Activated CD4-positive, alpha-beta T cell treated with anti-CD3 and anti-CD28 coated beads, Interleukin-2, amount 50 U/mL, for 16 hours (primary cell): ENCODE measurements at places on chromosomes 4 and X.
A peak's percentile ranks its signal among the peaks of the same experiment; 100 is the strongest.

DNA sequence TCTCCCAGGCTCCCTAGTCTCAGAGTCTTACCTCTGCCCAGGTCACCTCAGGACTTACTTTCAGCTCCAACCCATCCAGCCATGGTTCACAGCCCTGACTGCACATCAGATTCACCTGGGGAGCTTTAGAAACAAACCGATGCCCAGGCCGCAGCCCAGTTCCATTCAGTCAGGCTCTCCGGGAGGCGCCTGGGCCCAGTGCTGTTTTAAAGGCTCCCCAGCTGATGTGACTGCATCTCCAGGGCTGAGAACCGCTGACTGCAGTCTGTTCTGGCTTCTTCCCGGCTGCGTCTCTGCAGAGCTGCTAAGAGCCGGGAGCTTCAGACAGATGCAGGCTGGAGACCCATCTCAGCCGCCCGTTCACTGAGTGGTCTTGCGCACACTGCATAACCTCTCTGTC, 44.4 kb upstream of the LGI2 start:
- DNase-seq: no peak

DNA sequence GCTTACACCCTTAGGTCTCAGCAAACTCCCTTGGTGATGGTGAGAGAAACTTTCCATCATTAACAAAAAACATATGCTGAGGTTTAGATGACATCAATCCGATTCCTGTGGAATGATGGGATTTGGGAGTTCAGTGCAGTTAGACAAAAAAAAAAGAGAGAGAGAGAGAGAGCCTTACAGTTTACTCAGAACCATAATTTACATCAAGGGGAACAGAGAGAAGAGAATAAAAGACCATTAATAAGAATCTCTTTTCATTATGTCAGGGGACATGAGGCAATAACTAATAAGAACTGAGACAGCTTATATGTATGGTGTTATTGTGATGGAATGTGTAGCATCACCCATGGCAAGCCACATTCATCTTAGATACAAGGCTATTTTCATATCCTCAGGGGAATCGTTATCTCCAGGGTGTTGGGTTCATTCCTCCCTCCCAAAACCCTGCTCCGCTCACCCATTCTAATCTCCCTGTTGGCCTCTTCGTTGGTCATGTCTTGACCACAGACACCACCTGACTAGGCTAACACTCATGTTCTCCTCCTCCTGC, 175.7 kb upstream of the MXRA5 start:
- no peak for DNase-seq

GRCh38 chr4:2321279-2322196, 59.6 kb upstream of the MXD4 start:
- DNase-seq: no peak

DNA sequence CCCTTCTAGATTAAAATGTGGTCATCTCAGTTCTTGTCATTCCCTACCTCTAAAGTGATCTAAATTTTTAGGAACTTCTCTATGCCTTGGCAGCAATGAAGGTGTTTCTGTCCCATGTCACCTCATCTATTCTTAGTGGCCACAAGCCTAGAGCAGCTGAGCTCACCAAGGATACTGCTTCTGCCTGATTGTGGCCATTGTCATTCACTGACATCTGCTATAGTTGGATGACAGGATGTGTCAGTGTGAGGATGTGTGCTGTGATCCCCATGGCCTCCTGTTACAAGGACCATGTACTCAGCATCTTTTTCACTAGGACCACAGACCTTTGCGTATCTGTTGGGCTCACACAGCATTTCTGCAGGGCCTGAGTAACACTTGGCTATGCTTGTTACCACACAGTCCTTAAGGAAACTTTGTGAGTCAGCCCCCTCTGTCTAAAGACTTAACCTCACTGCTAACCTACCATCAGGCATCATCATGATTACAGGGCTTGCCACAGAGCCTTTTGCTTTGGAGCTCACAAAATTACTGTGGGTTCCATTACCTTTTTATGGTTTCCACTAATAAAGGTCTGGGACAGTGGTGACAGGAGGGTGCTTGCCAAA, 421.0 kb downstream of the ADAM29 start:
- DNase-seq: no peak

DNA sequence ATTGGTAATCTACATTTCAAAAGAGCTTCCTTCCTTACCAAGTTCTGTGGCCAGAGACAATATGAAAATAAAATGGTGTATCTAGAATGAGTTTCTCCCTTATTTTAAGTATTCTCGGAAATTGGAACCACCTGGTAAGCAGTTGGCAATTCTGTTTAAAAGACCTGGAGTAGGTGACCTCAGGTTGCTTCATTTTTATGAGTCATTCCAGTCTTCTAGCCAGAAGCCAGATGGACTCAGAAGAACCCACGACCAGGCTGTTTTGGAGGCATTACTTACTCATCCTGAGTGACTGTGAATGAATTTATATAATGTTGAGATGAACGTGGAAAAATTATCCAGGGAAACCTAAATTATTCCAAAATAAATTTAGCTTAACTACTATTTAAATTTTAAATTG, 9.1 kb downstream of the BMPR1B start:
- no peak for DNase-seq

DNA sequence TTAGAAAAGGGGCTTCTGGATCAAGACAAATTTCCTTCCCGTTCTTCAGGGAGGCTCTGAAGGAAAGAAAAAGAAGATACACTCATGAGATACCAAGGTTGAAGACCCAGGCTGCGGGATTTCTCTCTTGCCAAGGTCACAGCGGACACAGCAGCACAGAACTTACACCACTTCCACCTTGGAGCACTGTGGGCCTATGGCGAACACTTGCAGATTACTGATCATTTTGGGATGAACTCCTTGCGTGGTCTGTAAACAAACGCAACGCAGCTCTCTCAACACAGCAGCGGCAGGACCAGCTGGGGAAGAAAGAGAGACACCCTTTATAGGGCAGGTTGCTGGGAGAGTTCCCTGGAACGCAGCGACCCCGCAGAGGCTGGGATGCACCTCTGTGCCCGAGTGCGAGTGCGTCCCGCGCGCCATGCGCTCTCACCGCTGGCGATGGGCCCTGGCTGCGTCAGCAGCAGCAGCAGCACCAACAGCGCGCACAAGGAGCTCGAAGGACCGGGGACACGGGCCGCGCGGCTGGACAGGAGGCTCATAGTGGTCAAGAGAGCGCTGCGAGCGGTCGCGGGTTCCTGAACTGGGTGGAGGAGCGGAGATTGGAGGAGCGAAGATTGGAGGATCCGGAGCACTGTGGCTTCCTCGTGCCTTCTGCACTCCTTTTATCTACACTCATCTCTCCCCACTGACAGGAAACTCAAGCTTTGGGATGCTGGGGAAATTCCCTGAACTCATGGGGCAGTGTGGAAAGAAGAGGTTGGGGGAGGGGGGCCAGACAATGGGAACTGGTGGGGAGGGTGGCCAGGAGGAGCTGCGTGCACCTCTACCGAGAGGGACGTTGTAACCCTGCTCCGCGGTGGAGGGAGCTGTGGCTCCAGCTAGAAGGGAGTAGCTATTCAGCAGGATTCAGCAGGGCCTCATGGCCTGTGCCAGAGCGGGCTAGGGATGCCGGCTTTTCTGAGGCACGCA, at the start of gene CXCL5:
CXCL5 (minus strand) TSS at position 638 of the 972 bp plus-strand sequence; CDS start at position 542, 96 bp downstream.
- DNase-seq: no peak

- DNase-seq: no peak
Measured at GRCh38 chr4:8504279-8505007, 63.9 kb downstream of the TRMT44 start.

DNA sequence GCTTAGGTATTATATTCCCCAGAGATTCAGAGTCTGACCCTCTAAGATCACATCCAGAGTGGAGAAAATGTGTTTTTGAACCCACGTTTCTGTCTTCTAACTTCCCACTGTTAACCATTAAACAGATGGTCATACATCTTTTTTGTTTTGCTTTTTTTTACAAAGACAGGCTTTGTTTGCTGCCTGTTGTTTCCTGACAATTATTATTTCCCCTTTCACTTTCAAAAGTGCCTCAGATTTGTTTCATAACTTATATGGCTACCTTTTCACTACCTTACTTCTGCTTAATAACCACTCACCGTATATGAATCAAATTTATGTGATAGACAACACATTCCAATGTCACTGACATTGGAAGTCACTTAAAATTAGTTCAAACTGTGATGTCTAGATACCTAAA, 142.2 kb downstream of the HS3ST1 start:
- no peak for DNase-seq

GRCh38 chr4:30460818-30461217, 259.4 kb upstream of the PCDH7 start:
- no peak for DNase-seq

GRCh38 chr4:25330905-25331808, 18.6 kb downstream of the ZCCHC4 start:
- peak; percentile 43 for DNase-seq
